ENCODE measurements at places on chromosomes 16 and 17.

GRCh38 chr16:3488801-3489200, 6.5 kb downstream of the C16orf90 start:
- DNase-seq: no peak

DNA sequence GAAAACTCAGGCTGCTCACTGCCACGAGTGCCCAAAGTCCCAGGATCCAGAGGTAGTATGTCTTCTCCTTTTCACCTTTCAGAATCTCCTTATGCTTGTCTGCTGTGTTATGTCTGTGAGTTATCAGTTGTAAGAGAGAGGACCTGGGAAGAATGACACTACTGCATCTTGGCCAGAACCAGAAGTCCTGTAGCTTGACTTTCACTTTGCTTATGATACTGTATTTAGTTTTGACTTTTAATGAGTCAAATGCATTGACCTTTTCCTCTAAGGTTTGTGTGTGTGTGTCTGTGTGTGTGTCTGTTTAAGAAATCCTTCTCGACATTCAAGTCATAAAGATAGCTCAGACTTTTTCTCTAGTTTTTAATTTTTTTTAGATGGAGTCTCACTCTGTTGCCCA, 43.4 kb downstream of the BMERB1 start:
- DNase-seq: no peak

DNA sequence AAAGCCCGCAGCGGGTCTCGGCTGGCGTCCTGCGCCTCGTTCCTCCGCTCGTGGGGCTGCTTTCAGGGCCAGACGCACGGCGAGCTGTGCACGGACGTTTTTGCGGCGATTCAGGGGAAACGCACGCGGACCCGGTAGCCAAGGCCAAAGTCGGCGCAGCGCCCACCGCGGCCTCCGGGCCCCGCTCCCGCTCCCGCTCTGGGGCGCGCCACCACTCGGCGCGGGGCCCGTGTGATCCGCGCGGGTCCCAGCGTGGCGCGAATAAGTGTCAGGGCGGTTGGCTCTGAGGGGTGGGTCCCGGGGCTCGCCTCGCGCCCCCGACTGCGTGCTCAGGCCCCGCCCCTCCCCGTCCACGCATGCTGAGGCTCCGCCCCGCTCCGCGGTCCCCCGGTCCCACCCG, 694 bp upstream of the TBCD start:
- DNase-seq: no peak

- DNase-seq: no peak
These were observed 76.9 kb downstream of the AMFR start for GRCh38 chr16:56348168-56349085.

DNA sequence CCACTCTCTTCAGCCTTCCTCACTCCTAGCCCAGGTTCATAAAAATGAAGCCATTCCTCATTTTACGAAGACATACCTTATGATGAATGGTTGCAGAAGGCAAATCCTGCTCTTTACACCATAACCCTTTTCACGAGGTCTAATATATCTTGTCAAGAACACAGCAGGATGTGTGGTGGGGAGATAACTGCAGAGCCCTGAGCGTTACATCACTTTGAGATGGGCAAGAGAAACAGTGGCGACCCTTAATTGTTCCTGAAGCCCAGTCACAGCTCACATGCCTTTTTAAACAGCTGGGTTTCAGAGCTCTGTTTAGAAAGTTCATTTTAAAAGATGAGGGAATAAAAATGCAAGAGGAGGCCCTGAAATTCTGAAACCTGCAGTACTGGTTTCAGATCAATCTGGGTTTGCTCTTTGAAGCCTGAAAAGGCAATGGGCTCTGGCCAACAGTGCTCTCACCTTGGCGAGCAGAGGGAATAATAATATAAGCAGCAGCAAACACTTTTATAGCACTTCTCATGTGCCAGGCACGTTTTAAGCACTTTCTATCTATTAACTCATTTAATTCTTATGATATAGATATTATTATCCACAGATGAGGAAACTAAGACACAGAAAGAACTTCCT, 2.9 kb downstream of the FAM117A start:
- DNase-seq: no peak

DNA sequence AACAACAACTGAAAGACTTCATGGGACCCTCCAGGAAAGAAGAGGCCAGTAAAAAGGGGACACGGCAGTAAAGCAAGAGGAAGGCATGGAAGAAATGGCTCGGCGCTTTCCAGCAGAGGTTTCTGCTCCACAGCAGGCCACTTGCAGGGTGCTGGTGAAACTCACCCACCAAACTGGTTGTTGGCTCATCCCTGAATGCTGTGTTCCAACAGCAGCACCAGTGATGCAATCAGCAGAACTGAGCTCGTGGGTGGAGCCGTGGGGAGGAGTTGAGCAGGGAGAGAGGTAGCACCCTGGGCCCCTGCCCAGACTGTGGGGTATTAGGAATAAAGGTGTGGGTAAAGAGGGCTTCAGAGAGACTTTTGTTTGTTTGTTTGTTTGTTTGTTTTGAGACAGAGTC, 62.8 kb upstream of the ADCY9 start:
- no peak for DNase-seq

DNA sequence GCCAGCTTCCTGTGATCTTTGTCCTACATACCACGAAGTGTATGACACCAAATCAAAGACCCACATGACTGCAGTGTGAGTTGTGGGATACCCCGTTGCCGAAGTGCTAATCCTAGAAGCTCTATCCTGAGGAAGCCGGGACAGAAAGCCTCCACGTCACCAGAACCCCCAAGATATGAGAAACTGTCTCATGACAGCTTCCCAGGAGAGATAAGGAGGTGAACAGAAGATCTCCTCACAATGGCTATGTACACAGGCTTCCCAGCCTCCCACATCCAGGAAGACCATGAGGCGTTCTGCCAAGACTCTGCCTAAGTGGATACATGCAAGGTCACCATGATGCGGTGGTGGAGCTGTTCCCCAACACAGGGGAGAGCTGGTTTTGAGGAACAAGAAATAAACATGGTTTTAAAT, 37.1 kb downstream of the TRIM25 start:
- no peak for DNase-seq

- no peak for DNase-seq
These were observed 19.8 kb downstream of the RGS9 start for GRCh38 chr17:65156835-65157565.

DNA sequence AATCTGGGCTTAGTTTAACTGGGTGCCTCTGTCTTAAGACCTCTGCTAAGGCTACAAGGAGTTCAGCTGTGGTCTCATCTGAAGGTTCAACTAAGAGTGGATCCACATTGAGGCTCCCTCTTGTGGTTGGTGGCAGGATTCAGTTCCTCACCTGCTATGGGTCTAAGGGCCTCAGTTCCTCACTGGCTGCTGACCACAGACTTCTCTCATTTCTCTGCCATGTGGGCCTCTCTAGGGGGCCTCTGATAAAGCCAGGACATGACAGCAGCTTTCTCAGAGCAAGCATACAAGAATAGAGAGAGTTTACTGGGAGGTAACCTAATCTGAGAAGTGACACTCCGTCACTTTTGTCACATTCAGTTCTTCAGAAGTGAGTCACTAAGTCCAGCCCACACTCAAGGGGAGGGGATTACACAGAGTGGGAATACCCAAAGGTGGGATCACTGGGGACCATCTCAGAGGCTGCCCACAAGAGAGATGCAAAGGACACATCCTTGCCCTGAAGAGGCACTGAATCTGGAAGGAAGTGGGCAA, 19.2 kb upstream of the ABAT start:
- DNase-seq: peak; percentile 58

DNA sequence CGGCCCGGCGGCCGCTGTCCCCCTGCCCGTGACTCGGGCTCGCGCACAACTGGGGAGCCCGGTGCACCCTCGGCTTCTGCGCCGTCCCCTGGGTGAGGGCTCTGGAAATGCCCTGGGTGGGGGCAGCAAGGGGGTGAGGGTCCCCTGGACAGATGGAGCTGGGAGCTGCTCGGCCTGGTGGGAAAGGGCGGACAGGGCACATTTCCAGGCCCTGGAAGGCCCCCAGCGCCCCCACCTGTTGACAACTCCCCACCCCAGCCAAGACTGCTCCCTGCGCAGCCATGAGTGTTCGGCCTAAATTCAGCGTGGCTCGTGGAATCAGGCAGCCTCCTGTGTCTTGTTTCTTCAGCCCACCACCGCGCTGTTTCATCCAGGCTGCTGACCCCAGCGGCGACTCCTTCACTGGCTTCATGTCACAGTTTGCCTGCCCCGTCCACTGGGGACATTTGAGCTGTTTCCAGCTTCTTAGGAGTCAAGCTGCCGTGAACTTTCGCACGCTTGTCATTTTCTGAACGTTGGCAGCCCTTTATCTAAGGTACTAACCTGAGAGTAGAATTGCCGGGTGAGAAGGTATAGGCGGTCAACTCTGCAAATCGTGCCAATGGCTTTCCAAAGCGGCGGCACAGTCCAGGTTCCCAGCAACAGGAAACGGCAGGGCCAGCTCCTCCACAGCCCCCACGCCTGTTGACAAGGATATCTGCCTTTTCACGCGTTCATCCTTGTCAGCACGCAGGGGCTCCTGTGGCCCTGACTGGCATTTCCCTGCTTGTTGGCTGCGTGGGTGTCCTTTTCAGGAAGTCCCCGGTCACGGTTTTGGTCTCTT, 895 bp downstream of the UTS2R start:
- DNase-seq: no peak

GRCh38 chr17:42132941-42133340, 10.3 kb downstream of the HSPB9 start:
- DNase-seq: no peak

GRCh38 chr16:84786605-84787262, 33.1 kb upstream of the CRISPLD2 start:
- no peak for DNase-seq

- no peak for DNase-seq
These were observed 32.8 kb upstream of the MNT start for GRCh38 chr17:2433696-2434095.

DNA sequence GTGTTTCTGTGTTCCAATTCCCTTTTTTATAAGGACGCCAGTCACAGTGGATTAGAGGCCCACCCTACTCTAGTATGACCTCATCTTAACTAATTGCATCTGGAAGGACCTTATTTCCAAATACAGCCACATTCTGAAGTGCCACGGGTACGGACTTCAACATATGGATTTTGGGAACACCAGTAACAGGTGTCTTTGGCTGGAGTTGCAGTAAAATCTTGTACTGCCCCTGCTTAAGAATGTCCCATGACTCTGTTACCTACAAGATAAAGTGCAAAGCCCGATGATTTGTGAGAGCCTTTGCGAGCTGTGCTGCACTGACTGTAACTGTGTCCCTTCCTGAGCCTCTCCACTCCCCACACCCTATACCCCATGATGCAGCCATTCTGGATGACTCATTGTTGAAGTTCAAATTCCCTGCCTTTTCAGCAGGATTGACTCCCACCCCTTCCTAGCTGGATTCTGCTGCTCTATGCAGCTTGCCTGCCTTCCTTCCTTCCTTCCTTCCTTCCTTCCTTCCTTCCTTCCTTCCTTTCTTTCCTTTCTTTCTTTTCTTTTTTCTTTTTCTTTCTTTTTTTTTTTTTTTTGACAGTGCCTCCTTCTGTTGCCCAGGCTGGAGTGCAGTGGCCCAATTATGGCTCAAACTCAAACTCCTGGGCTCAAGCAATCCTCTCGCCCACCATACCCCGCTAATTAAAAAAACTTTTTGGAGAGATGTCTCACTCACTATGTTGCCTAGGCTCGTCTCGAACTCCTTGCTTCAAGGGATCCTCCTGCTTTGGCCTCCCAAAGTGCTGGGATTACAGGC, 2.1 kb downstream of the HCRT start:
- no peak for DNase-seq

- DNase-seq: no peak
These were observed 37.0 kb downstream of the PITPNC1 start for GRCh38 chr17:67414130-67414529.

DNA sequence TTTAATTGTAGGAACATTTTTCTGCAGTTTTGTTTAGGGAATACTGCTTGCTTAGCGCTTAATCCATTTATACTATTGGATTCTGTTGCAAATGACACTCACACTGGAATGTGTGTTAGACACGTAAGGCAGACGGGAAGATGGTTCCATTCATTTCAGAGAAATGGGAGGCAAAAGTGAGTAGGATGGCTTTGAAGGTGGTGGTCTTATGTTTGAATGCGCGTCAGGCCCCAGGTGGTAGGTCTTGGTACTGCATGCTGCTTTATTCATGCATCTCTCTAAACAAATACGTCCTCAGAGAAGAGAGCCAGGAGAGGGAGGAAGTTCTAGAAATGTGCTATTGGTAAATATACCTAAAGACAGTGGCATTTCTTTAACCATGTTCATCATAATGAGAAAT, 997.6 kb upstream of the RBFOX1 start:
- peak; percentile 59 for DNase-seq

DNA sequence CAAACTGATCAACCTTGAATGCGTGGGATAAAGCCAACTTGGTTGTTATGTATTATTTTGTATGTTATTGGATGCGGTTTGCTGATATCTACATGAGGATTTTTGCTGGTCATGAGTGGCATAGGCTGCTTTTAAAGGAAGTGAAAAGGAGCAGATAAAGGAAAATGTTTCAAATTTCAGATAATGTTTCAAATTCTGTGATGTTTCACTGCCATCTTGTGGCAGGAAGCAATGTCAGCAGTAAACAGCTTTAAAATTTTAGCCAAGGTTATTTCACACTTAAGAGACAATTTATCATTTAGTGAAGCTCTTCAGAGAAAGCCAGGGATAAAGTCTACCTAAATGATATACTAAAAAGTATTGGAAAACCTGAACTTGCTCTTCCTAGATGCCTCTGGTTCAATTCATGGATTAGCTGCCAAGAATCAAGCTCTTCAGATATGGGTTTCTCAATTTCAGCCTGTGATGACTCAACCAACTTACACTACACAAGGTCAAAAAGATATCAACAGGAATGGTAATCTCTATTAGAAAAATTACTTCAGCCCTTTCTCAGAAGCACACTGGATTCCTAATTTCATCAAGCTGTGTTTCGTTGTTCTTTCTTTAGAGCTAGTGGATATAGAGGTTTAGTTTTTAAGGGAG, 136.0 kb upstream of the C17orf78 start:
- no peak for DNase-seq

GRCh38 chr17:75933808-75934207, 7.0 kb downstream of the FBF1 start:
- DNase-seq: no peak

GRCh38 chr16:83956336-83957289, 3.6 kb downstream of the OSGIN1 start:
- peak; percentile 87 for DNase-seq

- DNase-seq: no peak
These were observed 112.0 kb downstream of the LITAF start for GRCh38 chr16:11474617-11475291.

DNA sequence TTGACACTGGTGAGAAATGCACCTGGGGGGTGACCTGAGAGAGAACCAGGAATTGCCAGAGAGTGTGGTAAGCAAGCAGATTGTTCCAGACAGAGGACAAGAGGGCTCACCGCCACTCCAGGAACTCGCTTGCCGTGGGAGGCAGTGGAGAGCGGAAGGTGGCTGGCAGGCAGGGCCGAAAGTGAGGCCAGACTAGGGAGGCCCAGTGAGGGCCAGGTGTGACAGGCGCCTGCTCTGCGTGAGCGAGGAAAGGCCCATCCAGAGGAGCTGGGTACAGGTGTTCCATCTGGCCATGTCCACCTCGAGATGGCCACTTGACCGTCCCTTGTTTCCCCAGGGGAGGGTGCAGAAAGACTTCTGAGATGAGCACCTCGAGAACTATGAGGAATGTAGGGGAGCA, 11.9 kb upstream of the MYO15B start:
- no peak for DNase-seq

- no peak for DNase-seq
These were observed 18.5 kb downstream of the RGS9 start for GRCh38 chr17:65155622-65156021.

- DNase-seq: no peak
These were observed 4.2 kb downstream of the RNF40 start for GRCh38 chr16:30766206-30766932.

Measured in BE2C (cell line).